Activated T-cell treated with anti-CD3 and anti-CD28 coated beads for 48 hours (primary cell): ENCODE measurements at places on chromosomes 5 and 9.

GRCh38 chr5:31794009-31794408 lies 155.1 kb downstream of the PDZD2 start:
- no peak for DNase-seq

- no peak for DNase-seq
These were observed 12.4 kb downstream of the PRUNE2 start for GRCh38 chr9:76893395-76893932.

GRCh38 chr9:77561331-77562018 lies 86.6 kb downstream of the GNA14 start:
- no peak for DNase-seq

DNA sequence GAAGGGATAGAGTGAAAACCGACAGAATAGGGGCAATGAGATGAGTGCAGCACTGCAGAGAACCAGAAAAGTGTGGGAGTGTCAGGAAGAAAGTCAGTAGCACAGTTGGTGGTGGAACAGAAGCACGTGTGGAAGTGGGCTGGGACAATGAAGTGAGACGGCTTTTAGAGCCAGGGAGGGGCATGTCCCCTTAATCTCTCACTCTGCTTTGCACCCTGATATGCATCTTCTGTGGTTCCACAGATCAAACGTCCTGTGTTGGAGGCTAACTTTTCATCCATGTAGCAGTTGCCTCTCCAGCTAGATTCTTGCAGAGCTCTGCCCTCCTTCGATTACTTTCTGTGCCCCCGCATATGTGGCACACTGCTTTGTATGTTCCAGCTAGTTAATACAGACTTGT lies 163.6 kb downstream of the DOCK8 start:
- DNase-seq, result no peak

GRCh38 chr5:149798466-149798865 lies 68.4 kb downstream of the PPARGC1B start:
- no peak for DNase-seq

- no peak for DNase-seq
These were observed 4.7 kb upstream of the CLTB start for GRCh38 chr5:176420972-176421544.

- no peak for DNase-seq
These were observed 7.3 kb downstream of the PDGFRB start for GRCh38 chr5:150148117-150148927.

GRCh38 chr5:11319836-11320580 lies 559.0 kb upstream of the DAP start:
- DNase-seq, result no peak

DNA sequence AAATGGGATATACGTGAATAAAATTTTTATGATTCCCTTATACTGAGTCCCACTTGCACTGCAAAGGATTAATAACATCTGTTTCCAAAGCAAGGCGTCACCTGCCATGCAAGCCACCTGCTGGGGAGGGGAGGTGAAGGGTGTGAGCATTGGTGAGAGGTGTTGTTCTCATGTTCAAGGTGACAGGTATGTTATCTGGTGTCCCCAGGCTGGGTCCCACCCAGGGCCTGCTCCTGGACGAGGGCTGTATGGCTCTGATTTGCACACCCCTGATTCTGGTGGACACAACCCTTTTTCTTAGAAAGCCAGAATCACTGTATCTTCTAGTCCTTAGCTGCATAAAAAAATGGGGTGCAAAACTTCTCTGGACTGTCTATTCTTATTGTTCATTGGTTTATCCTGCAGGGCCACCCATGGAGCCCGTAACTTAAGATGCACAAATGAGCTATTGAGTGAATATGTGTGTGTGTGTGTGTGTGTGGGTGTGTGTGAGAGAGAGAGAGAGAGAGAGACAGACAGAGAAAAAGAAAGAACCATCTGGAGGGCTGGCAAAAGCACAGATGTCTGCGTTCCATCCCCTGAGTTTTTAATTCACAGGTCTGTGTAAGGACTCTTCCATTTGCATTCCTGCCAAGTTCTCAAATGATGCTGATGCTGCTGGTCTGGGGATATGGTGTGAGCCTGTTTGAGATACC lies 53.7 kb downstream of the SYK start:
- DNase-seq, result no peak

- no peak for DNase-seq
These were observed 46.5 kb upstream of the FOXI1 start for GRCh38 chr5:170059221-170059620.

- no peak for DNase-seq
These were observed 18.3 kb upstream of the ARL14EPL start for GRCh38 chr5:116013936-116014335.

DNA sequence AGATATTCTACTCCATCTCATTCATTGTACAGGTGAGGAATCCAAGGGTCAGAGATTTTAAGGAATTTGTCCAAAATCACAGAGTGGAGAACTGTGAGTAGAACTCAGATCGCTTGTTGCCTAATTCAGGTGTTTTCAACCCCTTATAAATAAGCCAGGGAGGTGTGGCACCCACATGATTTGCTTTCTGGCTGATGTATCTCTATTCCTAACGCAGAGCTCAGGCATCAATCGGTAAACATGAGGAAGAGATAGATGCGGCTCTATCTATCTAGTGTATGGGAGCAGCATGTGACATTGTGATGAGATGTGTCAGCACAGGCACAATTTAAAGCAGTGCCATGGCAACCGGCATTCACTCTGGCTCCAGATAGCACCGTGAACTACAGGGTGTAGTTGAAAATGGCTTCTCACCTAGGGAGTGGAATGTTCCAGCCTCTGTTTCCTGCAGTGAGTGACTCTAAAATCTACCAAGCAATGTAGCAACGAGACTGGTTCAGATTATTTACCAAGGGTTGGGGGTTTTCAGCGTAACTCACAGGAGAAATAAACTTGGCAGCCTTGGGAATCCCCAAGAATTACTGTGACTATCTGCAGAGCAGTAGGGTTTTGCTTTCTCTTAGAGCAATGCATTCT lies 53.4 kb upstream of the SUB1 start:
- DNase-seq, result no peak

GRCh38 chr9:128148509-128149000 lies 698 bp upstream of the LCN2 start:
- DNase-seq, result no peak

DNA sequence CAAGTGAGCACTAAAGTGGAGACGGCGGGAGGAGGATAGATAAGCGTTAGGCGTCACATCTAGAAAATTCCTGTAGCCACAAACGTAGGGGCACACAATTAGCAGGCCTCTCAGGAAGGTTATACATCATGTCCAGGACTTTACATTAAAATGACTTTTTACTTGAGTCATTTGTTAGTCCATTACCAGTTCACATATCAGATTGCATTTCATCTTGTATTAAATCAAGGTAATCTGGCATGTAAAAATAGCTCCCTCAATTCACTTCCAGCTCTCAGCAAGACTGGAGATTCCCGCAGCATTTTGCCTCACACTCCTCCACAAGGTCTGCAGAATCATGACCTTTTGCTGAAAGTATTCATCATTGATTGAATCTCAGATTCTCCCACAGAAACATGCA lies 118.8 kb downstream of the PRDM6 start:
- no peak for DNase-seq

GRCh38 chr9:34717996-34718614 lies 8.2 kb upstream of the CCL21 start:
- no peak for DNase-seq

DNA sequence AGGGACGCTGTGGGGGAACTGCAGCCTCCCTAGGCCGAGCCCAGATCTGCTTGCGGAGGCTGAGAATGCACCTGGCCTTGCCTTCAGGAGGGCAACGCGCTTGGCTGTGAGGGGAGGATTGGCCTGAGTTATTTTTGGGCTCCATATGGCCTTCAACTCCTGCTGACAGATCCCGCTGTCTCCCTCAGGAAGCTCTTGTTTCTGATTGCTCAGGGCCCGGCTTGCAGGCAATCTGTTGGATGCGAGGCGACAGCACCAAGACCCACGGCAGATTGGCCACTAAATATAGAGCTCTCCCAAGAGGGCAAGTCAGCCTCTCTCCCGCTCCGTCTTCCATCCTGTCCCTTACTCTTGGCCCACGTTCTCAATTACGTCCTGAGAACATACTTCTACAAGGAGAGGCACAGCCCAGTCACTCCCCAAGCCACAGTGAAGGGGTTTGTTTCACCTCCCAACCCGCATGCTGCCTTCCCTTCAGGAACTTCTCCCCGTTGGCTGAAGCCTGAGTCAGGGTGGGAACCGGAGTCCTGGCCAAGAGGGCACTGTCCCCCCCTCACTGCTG lies 53.6 kb downstream of the RASGEF1C start:
- no peak for DNase-seq

DNA sequence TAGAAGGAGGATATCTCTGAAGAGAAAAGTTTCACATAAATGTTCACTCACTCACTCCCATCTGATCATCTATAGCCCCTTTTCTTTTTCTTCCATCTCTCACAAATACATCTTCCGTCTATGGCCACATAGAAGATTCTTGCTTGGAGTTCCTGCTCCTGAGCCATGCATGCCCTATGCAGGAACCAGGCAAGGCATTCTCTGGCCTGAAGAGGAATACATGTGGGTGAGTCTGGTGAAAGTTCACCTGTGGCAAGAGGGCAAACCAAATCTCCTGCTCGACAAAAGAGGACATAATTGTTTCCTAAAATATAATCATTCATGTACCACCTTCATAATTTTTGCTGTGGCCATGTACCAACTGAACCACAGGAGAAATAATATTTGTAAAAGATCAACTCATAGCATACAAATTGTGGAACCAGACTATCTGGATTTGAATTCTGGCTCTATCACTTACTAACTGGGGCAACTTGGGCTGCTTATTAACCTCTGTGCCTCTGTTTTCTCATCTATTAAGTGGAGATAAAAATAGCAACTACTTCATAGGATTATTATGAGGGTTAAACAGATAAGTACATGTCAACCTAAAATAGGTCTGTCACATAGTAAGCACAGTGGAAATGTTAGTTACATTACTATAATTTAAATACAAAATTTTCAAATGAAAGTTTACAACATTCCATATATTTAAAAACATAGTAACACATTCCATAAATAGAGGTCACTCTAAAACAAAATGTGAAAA lies 121.2 kb upstream of the NFIB start:
- DNase-seq, result no peak

DNA sequence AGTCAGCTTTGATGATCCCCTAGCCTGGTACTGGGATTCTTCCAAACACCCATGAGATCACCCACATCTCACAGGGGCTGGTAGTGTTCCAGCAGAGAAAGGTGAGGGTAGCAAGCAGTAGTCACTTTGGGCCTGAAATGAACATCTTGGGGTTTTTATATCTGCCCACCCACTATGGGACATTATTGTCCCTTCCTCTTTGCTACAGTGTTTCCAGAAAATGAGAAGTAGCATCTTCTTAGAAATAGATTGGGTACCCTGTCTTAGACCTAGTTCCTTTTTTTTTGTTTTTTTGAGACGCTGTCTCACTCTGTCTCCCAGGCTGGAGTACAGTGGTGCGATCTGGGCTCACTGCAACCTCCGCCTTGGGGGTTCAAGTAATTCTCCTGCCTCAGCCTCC lies 249.2 kb upstream of the ANKRD55 start:
- DNase-seq, result no peak

DNA sequence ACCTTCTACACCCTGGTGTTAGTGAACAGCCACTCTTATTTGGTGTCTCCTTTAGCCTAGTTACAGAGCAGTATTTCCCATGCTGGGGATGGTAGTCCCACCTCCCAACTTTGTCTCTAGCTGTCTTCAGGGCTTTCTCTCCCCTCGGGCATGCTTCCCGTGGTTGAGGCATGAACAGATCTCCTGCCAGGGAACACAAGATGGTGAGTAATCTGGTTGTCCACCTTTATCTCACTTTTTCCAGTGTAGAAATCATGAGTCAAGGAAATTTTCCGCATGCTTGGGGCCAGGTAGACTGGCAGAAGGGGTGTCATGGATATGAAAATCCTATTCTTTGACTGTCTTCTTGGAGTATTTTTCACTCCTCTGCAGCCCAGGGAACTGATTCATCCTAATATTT lies 532.9 kb downstream of the ANXA1 start:
- no peak for DNase-seq

- DNase-seq, result no peak
These were observed 22.0 kb upstream of the SCGB3A1 start for GRCh38 chr5:180613188-180613813.

- DNase-seq, result no peak
These were observed 21.8 kb upstream of the ORM1 start for GRCh38 chr9:114300846-114301797.

DNA sequence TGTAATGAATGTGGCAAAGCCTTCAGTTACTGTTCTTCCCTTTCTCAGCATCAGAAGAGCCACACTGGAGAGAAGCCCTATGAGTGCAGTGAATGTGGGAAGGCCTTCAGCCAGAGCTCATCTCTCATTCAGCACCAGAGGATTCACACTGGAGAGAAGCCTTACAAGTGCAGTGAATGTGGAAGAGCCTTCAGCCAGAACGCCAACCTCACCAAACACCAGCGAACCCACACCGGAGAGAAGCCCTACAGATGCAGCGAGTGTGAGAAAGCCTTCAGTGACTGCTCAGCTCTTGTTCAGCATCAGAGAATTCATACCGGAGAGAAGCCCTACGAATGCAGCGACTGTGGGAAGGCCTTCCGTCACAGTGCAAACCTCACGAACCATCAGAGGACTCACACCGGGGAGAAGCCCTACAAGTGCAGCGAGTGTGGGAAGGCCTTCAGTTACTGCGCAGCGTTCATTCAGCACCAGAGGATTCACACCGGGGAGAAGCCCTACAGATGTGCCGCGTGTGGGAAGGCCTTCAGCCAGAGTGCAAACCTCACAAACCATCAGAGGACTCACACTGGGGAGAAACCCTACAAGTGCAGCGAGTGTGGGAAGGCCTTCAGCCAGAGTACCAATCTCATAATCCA lies 6.8 kb downstream of the RPL12 start:
- DNase-seq, result no peak

DNA sequence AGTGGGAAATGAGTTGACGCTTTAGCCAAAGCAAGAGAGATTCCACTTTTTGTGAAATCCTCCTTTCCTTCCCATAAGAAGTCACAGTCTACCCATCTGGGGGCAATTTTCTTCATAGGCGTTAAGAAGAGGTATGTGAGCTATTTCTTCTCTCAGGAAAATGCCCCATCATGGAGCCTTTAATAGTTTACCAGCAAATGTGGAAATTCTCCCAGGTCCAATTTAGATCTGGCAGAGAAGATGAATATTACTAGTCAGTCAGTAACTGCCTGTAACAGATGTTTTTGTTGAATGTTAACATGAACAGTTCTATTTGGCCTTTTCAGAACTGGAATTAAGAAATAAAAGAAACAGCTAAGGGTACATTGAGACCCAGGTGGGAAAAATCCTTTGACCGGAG lies 156.4 kb upstream of the RFX3 start:
- no peak for DNase-seq

- no peak for DNase-seq
These were observed 5.2 kb upstream of the PKN3 start for GRCh38 chr9:128696923-128697707.
